Myometrial cell (primary cell): ENCODE measurements at places on chromosomes 2 and 18. TPM values are rescaled to one million over a fixed set of nuclear protein-coding genes. Genes with fewer than 3 reads are reported as not detected.

The PDE11A gene
- total RNA-seq, result 0.18 TPM in 1 of 2 replicates, not detected in the other

The AQP12B gene
- total RNA-seq, result not detected in 2 replicates

The ANKRD62 gene
- not detected in 2 replicates for total RNA-seq

The CAVIN2 gene
- total RNA-seq, result 10.8 and 13.0 TPM in 2 replicates

The ANKRD12 gene
- 2.3 and 5.7 TPM in 2 replicates for total RNA-seq

The IL36A gene
- not detected in 2 replicates for total RNA-seq

The GCG gene
- total RNA-seq, result not detected in 2 replicates

The LAMA1 gene
- total RNA-seq, result 17.7 and 21.6 TPM in 2 replicates

The TRIM43 gene
- not detected in 2 replicates for total RNA-seq

The EML6 gene
- total RNA-seq, result 0.35 and 4.3 TPM in 2 replicates

The EVX2 gene
- total RNA-seq, result not detected in 2 replicates

The RTTN gene
- 10.3 and 10.4 TPM in 2 replicates for total RNA-seq

The FTCDNL1 gene
- 0.18 and 0.58 TPM in 2 replicates for total RNA-seq

The CHRND gene
- not detected in 2 replicates for total RNA-seq
